GM23248 (cell line): ENCODE measurements at places on chromosomes 16 and 17. TPM values are rescaled to one million over a fixed set of nuclear protein-coding genes. Genes with fewer than 3 reads are reported as not detected.

DNA sequence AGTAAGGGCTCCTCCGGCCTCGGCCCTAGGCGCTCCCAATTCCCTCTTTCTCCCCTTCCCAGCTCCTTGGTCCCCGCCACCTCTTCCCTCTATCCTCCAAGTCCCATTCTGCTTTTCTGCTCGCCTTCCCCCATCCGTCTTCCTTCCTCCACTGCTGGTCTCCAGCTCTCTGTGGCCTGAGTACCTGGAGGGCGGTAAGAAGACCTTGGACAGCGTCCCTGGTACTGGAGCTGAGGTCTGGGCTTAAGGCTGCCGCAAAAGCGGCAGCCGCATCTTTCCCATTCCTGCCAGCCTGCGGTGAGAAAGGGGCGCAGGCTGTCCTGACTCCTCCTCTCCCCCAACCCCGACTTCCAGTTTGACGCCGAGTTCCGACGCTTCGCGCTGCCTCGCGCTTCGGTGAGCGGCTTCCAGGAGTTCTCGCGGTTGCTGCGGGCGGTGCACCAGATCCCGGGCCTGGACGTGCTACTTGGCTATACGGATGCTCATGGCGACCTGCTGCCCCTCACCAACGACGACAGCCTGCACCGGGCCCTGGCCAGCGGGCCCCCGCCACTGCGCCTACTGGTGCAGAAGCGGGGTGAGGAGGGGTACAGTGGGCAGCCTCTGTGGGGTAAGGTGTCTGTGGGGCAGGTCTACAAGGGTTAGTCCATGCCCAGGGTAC lies 471 bp downstream of the PARD6A start:
- peak overlapping the region; percentile 92 for H3K4me3 ChIP-seq
- DNase-seq, result peak; percentile 74
- H3K27ac ChIP-seq, result 0 out of 2 replicates have a peak overlapping the region, but pooled peaks have one; percentile 16
- no peaks in the 10 kb centered on the region for H3K4me1 ChIP-seq

GRCh38 chr16:83661656-83662055 lies 146.1 kb upstream of the HSBP1 start:
- peak; percentile 8 for DNase-seq
- H3K36me3 ChIP-seq, result no peaks in the 10 kb centered on the region
- no peak overlapping the region for H3K4me3 ChIP-seq
- H3K4me1 ChIP-seq, result no peaks in the 10 kb centered on the region
- H3K27ac ChIP-seq, result no peak overlapping the region

GRCh38 chr17:40471846-40472732 lies 28.8 kb downstream of the IGFBP4 start:
- no peaks in the 10 kb centered on the region for H3K27me3 ChIP-seq
- DNase-seq, result peak; percentile 43
- H3K4me3 ChIP-seq, result no peak overlapping the region
- H3K4me1 ChIP-seq, result peaks cover 9% of the 10 kb centered on the region; the same call in 1 of the 2 replicates
- peak overlapping the region; percentile 35 for H3K27ac ChIP-seq

DNA sequence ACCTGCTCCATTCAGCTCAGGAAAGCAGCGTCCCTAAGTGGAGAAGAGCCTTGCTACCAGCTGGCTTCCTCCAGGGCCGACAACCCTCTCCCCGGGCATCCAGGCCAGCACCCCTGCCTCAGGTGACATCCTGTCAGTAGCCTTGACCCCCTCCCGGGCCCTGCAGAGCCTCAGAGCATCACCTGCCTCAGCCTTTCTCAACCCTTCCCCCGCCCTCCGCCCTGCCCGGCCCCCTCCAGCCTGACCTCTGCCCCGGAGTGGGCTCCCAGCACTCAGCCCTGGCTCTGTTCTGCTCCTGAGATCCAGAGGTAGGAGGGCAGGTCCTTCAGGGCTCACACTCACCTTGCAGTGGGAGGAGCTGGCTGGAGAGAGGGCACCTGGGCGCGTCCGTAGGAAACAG lies 73.8 kb upstream of the METRNL start:
- peaks cover 12% of the 10 kb centered on the region; the same call in 1 of the 2 replicates for H3K4me1 ChIP-seq
- H3K27me3 ChIP-seq, result no peaks in the 10 kb centered on the region
- no peak for DNase-seq
- H3K27ac ChIP-seq, result no peak overlapping the region

GRCh38 chr16:57892041-57892440 lies 78.9 kb downstream of the CNGB1 start:
- no peaks in the 10 kb centered on the region for H3K36me3 ChIP-seq
- no peaks in the 10 kb centered on the region for H3K27me3 ChIP-seq
- H3K27ac ChIP-seq, result no peak overlapping the region
- DNase-seq, result peak; percentile 23
- H3K4me1 ChIP-seq, result peaks cover 16% of the 10 kb centered on the region

The NOTUM gene
- not detected in 2 replicates for total RNA-seq

The CTNS gene
- total RNA-seq, result 7.5 and 16.6 TPM in 2 replicates

The NPTX1 gene
- 0.25 and 1.1 TPM in 2 replicates for total RNA-seq
